ENCODE measurements at places on chromosomes 6 and 20. TPM values are rescaled to one million over a fixed set of nuclear protein-coding genes. Genes with fewer than 3 reads are reported as not detected.

Gene DLK2
- total RNA-seq: 3.1 TPM

Gene ENPP4
- total RNA-seq: not detected

DNA sequence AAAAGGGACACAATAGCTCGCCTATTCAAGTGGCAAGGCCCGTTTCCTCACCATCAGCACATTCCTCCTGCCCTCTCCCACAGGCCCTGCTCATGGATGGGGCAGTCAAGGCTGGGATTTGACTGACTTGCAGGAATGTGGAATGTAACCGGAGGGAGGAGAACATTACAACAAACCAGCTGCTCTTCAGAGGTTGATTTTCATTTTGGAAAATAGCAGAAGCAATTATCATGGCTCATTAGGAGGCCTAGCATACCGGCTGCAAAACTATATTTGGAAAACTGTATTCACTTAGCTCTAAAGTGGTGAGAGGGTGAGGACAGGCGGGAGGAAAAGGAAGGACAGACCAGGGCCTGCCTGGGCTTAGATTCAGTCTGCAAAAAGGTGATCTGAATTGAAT lies 283.7 kb downstream of the CD83 start:
- DNase-seq: no peak

DNA sequence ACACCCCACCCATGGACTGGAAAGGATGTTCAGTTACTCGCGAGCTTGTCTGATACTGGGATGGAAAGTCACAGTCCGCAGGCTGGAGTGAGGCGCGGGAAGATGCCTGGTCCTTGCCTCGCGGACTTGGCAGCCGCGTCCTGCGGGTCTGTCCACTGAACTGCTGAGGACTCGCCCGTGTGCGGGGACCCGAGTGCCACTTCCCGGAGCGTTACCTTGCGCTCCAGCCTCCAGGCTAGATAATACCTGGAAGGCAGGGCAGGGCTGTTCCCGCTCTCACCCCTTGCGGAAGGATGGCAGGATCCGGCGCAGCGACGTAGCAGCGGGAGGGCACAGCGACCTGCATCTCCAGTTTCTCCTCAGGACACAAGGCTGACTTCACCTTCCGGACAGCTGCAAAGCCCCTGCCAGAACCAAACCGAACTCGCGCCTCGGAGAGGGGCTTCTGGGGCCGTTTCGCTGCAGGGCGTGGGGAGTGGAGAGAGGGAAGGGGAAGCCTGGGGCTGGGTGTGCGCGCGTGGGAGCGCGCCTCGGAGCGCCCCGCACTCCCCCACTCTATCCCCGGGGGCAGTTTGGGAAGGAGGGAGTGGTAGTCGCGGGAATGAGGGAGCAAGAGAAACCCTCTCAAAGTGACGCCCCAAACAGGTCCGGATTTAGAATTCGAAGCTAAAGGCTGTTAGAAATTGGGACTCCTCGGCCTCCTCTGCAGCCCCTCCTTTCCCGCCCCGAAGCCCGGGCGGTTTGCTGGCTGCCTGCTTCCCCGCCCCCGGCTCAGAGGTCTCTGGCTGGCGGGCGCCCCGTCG lies at the start of gene KCNQ5:
KCNQ5 (plus strand) TSS at position 774 of the 803 bp plus-strand sequence.
- no peak for DNase-seq

Gene CSE1L
- 153 TPM for total RNA-seq

- no peak for DNase-seq
These were observed 118.7 kb upstream of the TBX18 start for GRCh38 chr6:84882768-84883766.

Gene TRIM40
- not detected for total RNA-seq

Gene MAS1
- not detected for total RNA-seq

DNA sequence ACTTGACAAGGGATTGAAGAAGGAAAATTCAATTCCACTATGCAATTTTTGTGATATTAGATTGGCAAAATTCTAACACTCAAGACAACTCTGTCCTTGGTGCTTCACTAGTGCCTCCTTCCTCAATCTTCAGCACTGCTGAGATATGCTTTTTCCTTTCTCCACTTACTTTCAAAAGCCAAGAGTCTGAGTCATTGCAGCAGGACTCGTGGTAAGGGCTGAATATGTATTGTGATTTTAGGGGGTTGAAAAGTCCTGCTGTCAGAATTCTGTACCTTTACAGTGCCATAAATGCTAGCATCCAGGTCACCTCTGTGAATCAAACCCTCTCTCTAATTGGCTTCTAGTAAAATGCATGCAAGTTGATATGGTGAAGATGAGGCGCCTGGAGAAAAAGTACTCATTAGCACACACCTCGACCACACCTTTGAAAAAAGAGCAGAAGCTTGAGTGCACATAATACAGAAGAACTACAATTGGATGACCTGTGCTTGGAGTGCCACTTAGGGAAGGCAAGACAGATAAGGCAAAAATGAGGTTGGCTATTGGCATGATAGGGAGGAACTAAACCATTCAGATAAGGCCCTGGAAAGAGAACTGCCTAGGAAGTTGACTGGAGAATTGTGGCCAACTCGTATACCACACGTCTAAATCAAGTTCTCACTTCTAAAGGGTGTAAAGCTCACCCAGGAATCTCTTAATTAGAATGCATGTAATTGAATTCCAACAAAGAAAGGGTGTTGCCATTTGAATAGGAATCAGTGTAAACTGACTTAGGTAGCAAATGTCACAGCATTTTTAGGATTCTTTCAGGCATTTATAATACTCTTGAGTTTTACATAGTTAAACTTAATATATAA lies 43.6 kb upstream of the FAM83B start:
- DNase-seq: no peak

GRCh38 chr6:85676086-85676729 lies 33.5 kb upstream of the SYNCRIP start:
- peak; percentile 38 for DNase-seq

DNA sequence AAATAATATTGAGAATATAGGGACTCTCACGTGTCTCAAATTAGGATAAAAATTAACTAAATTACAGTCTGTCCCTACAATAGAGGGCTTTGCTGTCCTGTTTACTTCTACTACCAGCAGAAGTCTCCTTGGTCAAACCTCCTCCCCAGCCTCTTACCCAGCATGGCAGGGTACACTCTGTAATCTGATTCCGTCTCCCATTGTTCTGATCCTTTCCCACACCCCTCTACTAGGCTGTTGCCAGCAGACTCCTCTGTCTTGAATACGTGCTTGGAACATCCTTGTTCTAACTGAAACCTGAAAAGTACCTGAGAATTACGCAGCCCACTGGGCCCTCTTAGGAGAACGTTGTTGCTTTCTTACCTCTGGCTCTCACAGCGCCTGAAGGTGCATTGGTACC lies 112.2 kb upstream of the PREP start:
- DNase-seq: no peak

GRCh38 chr6:162488444-162488843 lies 239.1 kb downstream of the PRKN start:
- no peak for DNase-seq

GRCh38 chr20:60204601-60205000 lies 246.4 kb downstream of the CDH26 start:
- DNase-seq: no peak

DNA sequence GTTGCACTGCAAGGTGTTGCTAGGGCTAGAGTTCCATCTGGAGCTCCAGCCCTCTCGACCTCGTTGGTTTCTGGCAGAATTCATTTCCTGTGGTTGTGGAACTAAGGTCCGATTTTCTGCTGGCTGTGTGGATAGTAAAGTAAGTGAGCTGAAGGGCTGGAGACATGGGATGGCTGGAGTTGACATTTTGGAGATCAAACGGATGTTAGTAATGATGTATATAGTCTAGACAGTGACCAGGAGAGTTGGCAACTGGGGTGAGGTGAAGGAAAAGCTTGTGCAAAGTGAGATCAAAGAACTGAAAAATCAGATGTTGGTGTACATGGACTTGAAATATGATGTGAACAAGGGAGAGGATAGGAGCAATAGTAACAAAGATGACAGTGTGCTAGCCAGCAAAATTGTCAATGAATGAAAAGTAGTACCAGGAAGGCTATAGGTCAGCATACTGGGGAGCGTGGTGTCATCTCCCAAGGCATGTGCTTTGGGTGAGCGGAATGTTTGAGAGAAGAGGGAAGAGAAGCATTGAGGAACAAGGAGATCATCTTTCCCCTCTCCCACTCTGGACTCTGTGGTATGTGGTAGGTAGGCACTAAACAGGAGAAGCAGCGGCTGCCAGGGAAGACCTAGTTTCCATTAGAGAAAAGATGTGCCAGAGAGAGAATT lies 7.8 kb downstream of the QRSL1 start:
- no peak for DNase-seq

- no peak for DNase-seq
These were observed 83.3 kb downstream of the RCAN2 start for GRCh38 chr6:46407776-46408530.

Gene PROCR
- 1,430 TPM for total RNA-seq

GRCh38 chr20:47055699-47056369 lies 161.2 kb downstream of the EYA2 start:
- DNase-seq: no peak

GRCh38 chr6:164533045-164533362 lies 776.4 kb downstream of the C6orf118 start:
- DNase-seq: peak; percentile 24

DNA sequence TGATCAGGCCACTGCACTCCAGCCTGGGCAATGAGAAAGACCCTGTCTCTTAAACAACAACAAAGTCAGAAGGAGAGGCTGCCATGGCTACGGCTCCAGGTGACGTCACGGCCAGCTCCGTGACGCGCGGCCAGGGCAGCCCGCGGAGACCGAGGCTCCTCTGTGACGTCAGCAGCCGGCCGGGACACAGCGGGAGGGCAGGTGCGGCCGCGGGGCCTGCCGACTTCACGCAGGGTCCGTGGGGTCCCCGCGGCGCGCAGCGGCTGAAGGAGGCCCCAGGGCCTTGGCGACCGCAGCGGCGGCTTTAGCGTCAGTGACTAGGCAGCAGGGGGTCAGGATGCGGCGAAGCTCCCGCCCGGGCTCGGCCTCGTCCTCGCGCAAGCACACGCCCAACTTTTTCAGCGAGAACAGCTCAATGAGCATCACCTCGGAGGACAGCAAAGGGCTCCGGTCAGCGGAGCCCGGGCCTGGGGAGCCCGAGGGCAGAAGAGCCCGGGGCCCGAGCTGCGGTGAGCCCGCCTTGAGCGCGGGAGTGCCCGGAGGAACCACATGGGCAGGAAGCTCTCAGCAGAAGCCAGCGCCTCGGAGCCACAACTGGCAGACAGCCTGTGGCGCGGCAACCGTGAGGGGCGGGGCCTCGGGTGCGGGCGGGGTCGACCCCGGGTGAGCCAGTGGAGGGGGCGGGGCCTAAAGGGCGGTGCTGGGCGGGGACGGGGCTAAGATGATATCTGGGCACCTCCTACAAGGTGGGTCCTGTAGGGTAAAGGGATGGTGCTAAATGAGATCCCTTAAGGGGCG lies at the start of gene SPAG4:
SPAG4 (plus strand) TSS at position 163 of the 798 bp plus-strand sequence; CDS start at position 338, 175 bp downstream.
- no peak for DNase-seq

DNA sequence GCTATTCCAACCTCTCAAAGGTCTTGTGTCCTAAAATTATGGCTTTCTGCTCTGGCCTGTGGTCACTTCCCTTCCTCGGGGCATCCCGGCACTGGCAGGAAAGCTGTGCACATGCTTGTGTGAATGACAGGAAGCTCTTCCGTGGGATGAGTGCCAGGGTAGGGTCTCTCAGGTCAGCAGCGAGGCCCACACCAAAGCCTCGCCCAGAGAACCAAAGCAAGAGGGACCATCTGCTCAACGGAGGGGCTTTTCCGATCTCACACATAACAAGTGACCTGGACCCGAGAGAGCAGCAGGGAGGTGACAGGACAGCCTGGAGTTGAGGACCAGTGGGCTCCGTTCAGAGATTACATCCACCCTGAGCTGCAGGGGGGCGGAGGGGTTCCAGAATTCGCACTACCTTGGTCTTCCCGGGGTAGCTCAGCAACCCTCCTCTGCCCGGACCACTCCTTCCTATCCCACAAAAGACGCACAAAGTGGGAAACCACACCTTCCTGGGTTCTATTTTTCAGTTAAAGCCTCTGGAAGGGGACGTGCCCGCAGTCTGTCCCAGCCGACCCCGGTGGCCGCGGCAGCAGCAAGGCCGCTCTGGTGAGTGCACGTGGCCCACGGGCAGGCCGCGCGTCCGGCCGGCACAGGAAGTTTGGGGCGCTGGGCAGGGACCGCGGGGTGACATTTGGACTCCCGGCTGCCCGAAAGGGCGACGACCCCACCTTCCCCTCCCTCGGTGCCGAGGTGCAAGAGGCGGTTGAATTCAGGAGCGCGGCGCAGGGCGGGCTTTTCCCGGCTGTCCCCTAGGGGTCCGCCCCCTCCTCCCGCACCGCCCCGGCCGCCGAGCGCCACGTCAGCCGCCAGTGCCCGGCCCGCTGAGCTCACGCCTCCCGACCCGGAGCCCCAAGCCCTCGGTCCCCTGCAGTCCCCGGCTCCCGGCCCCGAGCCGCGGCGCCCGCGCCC lies 988 bp downstream of the TXNDC5 start:
- peak; percentile 32 for DNase-seq

DNA sequence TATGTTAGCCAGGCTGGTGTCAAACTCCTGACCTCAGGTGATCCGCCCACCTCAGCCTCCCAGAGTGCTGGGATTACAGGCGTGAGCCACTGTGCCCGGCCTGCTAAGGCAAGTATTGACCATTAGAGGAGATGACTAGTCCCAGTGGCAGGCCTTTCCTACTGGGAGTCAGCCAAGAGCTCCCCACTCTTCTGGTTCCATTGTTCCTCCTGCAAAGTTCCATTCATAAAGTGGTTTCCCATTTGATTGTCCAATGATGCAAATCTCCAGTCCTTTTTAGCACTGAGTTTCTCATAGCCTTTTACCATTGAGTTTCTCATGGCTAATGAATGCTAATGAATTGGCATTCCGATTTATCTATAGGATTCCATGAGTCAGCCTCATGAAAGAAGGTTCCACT lies 148.3 kb upstream of the ESR1 start:
- DNase-seq: no peak

Gene SIRPA
- total RNA-seq: 16.7 TPM

DNA sequence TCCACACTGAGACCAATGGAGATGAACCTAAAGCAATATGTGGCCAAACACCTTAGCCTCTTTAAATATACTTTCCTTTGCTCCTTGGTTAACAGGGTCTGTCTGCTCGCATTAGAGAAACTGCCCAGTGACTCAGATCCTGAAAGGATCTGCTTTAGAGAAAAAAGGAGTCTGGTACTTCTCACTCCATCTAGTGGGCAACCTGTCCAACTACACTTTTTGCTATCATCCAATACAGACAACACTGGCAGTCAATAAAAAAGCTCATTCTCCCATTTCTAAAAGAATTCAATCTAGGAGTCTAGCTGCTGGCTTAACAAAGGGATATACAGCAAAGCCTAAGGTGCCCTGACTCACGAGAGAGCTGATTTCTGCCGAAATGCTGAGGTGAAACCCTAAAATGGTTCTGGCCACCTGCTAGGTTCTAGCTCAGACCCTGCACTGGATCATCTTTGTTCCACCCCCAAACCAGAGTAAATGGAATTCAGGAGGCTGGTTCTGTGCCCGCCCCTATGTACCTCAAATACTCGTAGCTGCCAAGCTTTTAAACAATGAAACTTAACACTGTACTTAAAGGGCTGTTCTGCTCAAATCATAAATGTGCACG lies 11.5 kb downstream of the GNL1 start:
- DNase-seq: peak; percentile 69

DNA sequence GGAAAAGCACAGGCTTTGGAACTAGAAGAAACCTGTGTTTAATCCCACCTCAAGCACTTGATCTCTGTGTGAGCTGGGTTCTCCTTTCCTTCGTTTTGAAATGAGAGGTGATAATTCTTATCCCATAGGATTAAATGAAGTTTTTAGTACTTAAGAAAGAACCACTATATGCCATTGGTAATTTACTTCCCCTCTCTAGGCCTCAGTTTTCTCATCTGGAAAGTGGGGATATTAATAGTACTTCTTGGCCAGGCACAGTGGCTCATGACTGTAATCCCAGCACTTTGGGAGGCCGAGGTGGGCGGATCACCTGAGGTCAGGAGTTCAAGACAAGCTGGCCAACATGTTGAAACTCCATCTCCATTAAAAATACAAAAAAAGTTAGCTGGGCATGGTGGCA lies 14.1 kb downstream of the REM1 start:
- DNase-seq: no peak
